ENCODE measurements at places on chromosomes 3 and 15. TPM values are rescaled to one million over a fixed set of nuclear protein-coding genes. Genes with fewer than 3 reads are reported as not detected.
A peak's percentile ranks its signal among the peaks of the same experiment; 100 is the strongest.

Gene GPR171
- total RNA-seq = not detected

Gene IL5RA
- total RNA-seq = not detected

Gene CD200
- 1.1 TPM for total RNA-seq

Gene PHLDB2
- total RNA-seq = 27.2 TPM

Gene PRR23C
- not detected for total RNA-seq

Gene AGTR1
- 3.3 TPM for total RNA-seq

Gene CCDC14
- total RNA-seq = 70.0 TPM

Gene ZNF35
- total RNA-seq = 19.2 TPM

Gene STARD9
- total RNA-seq = 3.2 TPM

Gene CCR1
- not detected for total RNA-seq

Gene C3orf85
- total RNA-seq = not detected

Gene P3H2
- 74.4 TPM for total RNA-seq

Gene TMEM266
- total RNA-seq = under 0.01 TPM

Gene PP2D1
- total RNA-seq = not detected

Gene ANKRD63
- total RNA-seq = under 0.01 TPM

Gene DPPA2
- total RNA-seq = not detected

Gene XYLB
- total RNA-seq = 2.5 TPM

Gene CFAP100
- not detected for total RNA-seq

- DNase-seq = no peak
These were observed 64.8 kb downstream of the LRIG1 start for GRCh38 chr3:66435989-66436388.

GRCh38 chr15:73240866-73241499 lies 127.8 kb downstream of the HCN4 start:
- DNase-seq = peak; percentile 67

DNA sequence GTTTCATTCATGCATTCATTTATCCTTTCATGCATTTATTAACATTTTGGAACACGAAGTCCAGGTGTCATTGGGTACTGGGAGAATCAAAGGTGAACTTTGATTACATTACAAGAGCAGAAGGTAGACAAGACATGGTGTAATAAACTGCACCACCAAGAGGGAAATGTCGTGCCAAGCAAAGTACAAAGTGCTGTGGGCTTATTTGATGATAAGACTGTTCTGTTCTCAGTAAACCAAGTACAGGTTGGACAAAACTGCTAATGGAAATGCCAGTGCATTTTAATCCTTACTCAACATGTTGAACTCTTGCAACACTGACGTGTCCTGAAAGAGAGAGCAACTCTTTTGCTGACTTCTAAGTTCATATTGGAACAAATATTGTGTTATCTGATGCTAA lies 69.4 kb downstream of the MME start:
- DNase-seq = no peak

DNA sequence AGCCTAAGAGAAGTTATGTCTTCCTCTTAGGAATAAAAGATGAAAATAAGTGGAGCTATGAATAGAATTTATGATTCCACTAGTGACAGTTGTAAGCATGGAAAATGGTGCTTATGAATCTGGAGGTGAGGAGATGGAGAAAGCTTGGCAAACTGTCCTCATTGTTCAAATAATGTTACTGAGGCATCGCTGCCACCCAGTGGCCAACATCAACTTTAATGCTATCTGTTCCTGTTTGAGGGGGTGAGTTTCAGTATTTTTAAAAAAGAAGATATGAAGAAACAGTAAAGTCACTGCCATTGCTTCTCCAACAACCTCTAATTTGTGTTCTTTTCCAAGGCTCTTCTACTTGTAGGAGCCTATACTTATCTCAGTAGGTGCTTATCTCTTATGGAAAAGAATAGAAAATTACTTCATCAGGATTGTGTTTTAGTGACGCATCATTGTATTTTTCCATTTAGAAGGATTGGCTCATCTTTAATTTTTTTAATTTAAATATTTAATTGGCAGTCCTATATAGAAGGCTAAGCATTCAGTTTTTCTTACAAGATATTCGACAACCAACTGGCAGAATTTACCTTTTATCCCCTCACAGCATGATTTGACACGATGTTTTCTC lies 260.4 kb upstream of the P2RY1 start:
- DNase-seq = peak; percentile 51

DNA sequence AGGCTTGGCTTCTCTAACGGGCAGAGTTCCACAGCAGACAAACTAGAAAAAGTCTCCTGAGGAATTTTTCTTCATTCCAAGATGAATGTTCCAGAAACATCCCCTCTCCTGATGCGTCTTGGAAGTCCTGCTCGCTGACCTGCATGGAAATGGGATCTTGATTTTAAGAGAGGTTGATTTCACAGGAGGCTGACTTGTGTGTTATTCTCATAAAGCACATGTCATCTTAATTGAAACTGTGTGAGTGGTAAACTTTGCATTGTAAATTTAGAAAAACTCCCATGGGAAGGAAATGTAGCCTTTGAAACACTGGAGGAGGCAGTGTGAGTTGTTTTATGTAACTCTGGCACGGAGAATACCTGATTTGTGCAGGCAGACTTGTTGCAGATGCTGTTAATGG lies 337.8 kb upstream of the NR2E3 start:
- no peak for DNase-seq

- peak; percentile 54 for DNase-seq
These were observed 192.0 kb downstream of the GHSR start for GRCh38 chr3:172256101-172256734.

- no peak for DNase-seq
These were observed 26.1 kb downstream of the BHLHE40 start for GRCh38 chr3:5005367-5005766.

- peak; percentile 23 for DNase-seq
These were observed 204.0 kb downstream of the OSBPL10 start for GRCh38 chr3:31777092-31777491.

DNA sequence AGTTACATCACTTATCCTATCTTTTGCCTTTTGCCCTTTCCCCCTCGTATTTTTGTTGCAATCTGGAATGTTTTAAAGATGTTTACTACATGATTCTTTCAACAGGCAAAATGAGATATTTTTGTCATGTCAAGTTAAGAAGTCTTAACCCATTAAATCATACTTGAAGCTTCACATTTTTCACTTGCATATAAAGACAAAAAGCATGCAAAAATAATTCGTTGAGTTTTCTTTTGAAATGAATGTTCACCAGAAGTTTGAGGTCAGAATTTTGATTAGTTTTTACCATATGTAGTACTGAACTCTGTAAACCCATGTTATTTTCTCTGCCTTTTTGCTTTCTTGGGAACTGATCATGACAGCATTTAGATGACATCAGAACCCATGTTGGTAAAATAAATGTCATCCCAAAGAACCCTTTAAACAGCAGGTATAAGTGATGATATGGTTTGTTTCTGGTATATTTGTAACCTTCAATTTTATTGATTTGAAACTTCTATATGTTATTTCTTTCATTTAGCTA lies 188.5 kb downstream of the GHSR start:
- DNase-seq = no peak

DNA sequence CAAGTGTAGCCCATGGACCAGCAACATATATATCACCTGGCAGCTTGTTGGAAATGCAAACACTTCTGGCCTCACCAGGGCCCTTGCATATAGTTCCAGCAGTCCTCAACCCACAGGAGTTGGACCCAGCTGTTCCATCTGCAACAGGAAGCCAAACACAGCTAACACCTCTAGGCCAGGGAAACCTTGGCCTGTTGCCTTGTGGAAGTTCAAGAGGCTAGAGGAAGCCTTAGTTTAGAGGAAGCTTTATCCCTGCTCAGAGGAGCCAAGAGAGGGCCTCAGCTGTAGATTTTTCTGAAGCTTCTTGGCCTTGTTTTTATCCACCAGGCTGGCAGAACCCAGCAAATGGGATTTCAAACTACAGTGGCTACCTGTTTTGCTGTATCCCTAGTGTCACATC lies 11.4 kb downstream of the FHIT start:
- no peak for DNase-seq

GRCh38 chr3:102979682-102980354 lies 545.0 kb downstream of the ZPLD1 start:
- DNase-seq = peak; percentile 84

GRCh38 chr3:187942658-187943241 lies 197.5 kb upstream of the BCL6 start:
- no peak for DNase-seq

- DNase-seq = no peak
These were observed 30.8 kb downstream of the MCTP2 start for GRCh38 chr15:94262201-94262600.

DNA sequence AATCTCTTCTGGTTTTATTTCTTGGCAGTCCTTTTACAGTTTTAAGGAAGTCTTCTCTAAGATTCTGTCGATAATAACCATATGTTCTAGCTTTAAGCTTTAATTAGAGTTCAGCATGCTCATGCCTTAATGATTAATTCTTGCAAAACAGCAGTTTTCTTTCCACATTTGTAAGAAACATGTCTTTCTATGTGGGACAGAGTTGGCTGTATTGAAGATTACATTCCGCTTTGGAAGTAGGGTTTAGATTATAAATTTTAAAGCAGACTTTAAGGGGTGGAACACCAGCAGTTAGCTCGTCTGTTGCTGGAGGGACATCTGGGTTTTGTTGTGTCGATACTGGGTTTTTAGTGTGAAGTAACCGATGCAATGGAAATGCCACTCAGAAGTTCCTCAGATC lies 35.3 kb downstream of the SQOR start:
- DNase-seq = no peak

DNA sequence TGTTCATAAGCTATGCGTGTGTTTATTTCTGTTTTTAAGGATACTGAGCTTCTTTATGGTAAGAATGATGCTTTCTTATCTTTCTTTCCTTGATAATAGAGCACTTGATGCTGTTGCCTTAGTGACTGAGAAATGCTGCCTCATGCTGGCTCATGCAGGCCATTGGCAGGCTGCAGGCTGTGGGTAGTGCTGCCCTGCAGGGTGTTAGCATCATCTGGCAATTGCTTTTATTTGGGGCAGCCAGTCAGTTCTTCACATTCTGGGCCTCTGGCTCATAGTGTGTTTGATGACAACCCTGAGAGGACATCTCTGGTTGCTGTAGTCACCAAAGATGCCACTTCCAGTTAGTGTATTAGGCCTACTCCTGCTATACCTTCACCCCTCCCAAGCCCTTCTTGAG lies 66.2 kb upstream of the ONECUT1 start:
- no peak for DNase-seq

DNA sequence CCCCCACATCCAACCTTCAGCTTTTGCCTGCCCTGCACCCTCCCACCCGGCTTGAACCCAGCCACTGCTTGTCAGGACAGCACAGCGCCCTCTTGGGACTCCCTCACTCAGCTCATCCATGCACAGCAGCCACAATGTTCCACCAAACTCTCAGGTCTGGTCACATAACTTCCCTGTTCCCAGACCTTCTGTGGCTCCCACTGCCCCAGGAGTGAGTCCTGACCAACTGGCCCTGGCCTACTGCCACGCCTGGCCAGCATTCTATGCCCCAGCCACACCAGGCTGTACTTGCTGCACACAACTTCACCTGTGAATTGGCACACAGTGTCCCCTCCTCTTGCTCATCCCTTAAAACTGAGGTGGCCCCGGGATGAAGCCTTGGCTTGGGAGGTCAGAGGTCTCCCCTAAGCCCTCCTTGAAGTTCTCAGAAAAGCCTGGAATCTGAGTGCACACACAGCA lies 21.0 kb downstream of the PLXNB1 start:
- no peak for DNase-seq

- no peak for DNase-seq
These were observed 176.1 kb upstream of the MITF start for GRCh38 chr3:69563151-69563550.

- DNase-seq = no peak
These were observed 289.6 kb upstream of the LRRN1 start for GRCh38 chr3:3509665-3510064.

- no peak for DNase-seq
These were observed 3.0 kb downstream of the MFGE8 start for GRCh38 chr15:88909956-88910831.

- peak; percentile 27 for DNase-seq
These were observed 498.7 kb upstream of the CBLB start for GRCh38 chr3:106367496-106367895.

DNA sequence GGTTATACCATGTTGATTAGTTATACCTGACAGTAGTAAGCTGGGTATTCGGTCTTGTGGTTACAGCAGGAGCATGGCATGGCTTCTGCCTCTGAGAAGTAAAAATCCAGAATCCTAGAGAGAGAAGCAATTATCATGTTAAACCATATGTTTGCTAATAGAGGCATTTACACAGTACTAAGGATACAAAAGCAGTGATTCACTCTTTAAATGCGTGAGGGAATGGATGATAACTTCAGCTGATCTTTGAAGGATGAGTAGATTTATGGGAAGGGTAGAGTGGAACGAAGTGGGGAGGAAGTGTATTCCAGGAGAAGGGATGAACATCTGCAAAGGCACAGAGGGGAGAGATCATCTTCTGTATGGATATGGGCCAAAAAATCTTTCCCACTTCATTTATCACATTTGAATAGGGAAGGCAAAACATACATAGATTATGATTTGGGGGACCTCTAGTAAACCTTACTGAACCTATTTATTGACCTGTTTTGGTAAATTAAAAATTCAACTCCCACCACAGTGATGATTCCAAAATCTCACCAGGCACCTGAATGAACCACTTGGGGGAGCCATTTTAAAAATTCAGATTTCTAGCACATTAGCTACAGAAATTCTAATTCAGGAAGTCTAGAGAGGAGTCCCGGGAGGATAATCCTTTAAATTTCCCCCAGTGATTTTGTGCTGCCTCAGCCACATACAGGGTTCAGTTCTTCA lies 35.1 kb downstream of the IGSF10 start:
- no peak for DNase-seq

DNA sequence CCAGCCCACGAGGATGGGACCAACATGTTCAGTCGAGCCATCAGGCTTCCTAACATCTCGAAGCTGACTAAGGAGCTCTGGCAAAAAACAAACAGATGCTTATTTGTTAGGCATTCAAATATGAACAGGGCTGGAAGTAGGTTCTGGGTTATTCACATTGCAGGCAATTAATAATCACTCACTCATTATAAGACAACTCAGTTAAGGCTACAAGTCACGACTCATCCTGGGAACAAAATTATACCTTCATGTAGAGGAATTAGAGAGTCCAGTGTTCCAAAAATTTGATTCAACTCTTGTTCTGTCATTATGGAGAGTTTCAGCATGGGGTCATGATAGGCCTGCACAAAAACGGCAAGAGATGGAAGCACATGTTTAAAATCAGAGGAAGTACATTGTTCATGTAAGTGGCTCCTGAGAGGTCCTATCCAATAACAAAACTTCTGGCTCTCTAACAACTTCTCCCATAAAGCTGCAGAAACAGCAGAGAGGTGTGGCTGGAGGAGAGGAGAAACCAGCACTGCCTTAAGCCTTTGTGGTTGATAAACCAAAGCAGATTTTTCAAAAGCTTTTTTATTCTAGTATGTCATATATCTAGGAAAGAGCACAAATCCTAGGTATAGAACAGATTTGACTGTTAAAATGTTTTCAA lies 50.6 kb downstream of the ARHGEF3 start:
- DNase-seq = no peak

- DNase-seq = no peak
These were observed 47.7 kb upstream of the ANKRD28 start for GRCh38 chr3:15845475-15845874.

- no peak for DNase-seq
These were observed 7.8 kb upstream of the NR1D2 start for GRCh38 chr3:23937296-23937695.

GRCh38 chr3:36297195-36297594 lies 83.1 kb upstream of the STAC start:
- DNase-seq = no peak

All from IMR-90 (cell line).